ENCODE measurements at places on chromosomes 5 and 9. TPM values are rescaled to one million over a fixed set of nuclear protein-coding genes. Genes with fewer than 3 reads are reported as not detected.

DNA sequence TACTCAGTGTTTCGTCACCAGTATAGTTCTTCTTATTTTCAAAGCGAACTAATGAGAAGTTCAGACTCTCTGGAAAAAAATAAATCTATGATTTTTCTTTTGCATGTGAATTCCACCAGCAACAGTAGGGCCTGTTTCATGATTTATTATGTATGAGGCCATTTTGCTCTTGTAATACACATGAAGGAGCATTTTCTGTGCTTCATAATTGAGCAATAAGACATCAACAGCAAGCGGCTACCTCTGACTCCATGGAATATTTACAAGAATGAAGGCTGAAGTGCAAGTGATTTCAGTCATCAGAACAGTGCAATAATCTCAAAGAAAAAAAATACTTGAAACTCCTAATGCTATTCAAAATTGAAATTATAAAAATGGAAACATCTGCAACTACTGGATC is 282.9 kb upstream of the EDIL3 start:
- H3K36me3 ChIP-seq = no peaks in the 10 kb centered on the region
- no peak overlapping the region for H3K4me3 ChIP-seq
- no peak for DNase-seq

GRCh38 chr9:110050925-110051355 is 157.0 kb downstream of the C9orf152 start:
- peaks cover 18% of the 10 kb centered on the region for H3K4me1 ChIP-seq
- H3K27me3 ChIP-seq = no peaks in the 10 kb centered on the region
- H3K36me3 ChIP-seq = no peaks in the 10 kb centered on the region
- no peak overlapping the region for H3K27ac ChIP-seq

GRCh38 chr5:95448789-95449188 is 57.6 kb downstream of the FAM81B start:
- no peaks in the 10 kb centered on the region for H3K27me3 ChIP-seq
- no peaks in the 10 kb centered on the region for H3K36me3 ChIP-seq
- no peaks in the 10 kb centered on the region for H3K4me1 ChIP-seq

- H3K36me3 ChIP-seq = no peaks in the 10 kb centered on the region
- no peaks in the 10 kb centered on the region for H3K4me1 ChIP-seq
- no peak for DNase-seq
- no peaks in the 10 kb centered on the region for H3K27me3 ChIP-seq
- H3K27ac ChIP-seq = no peak overlapping the region
- H3K4me3 ChIP-seq = no peak overlapping the region
Measured at GRCh38 chr9:125608489-125609224, 98.4 kb downstream of the MAPKAP1 start.

The TSLP gene
- 2.0 TPM for total RNA-seq

DNA sequence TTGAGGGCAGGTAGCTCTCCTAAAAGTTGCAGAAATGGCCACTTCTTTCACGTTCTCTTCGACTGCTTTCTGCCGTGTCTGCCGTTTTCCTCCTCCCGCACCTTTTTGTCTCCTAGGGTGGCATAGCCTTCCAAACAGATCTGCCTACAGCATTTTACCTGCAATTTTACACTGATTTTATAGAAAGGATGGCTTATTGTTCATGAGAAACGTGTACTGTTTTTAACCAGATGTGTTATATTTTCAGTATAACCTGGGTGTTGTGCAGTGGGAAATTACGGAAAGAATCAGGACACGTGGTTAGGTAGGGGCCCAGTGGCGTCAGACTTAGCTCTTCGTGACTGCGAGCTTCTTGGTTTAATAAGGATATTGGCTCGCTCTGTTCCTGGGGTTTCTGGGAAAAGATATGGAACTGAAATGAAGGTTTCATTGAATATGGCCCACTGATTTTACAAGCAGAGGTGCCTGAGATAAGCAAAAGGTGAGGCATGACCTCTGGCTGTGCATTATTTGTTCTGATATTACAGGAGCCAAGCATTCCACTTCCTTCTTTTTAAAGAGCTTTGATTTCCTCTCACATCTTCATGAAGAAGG is 43.7 kb upstream of the PRSS3 start:
- no peak for DNase-seq
- H3K4me3 ChIP-seq = no peak overlapping the region
- peaks cover 13% of the 10 kb centered on the region for H3K4me1 ChIP-seq
- H3K27me3 ChIP-seq = no peaks in the 10 kb centered on the region

GRCh38 chr5:18720002-18720401 is 1085.7 kb downstream of the TAF11L14 start:
- H3K36me3 ChIP-seq = no peaks in the 10 kb centered on the region
- no peak for DNase-seq
- no peak overlapping the region for H3K27ac ChIP-seq

- no peaks in the 10 kb centered on the region for H3K36me3 ChIP-seq
- H3K4me3 ChIP-seq = no peak overlapping the region
- no peak for DNase-seq
- no peaks in the 10 kb centered on the region for H3K4me1 ChIP-seq
- no peak overlapping the region for H3K27ac ChIP-seq
Measured at GRCh38 chr5:148259288-148259687, 9.3 kb upstream of the SPINK13 start.

DNA sequence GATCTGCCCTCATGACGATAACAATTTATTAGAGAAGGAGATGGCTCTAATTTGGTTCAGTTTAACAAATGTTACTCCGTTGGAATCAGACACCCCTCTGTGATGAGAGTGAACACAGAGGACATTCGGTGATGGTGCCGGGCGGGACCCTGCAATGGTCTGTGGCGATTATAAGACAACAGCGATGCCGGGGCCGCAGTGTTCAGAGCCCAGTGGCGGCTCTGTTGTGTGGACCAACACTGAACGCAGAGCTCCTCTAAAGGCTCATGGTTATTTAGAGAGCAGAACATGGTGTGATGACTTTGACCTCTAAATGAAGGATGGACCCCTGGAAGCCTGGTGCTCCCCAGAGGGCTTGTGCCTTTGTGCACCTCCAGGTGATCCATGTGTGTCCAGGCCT is 21.2 kb downstream of the UBE2QL1 start:
- no peak for DNase-seq
- H3K27me3 ChIP-seq = no peaks in the 10 kb centered on the region
- no peak overlapping the region for H3K27ac ChIP-seq
- no peak overlapping the region for H3K4me3 ChIP-seq
- H3K36me3 ChIP-seq = no peaks in the 10 kb centered on the region
- no peaks in the 10 kb centered on the region for H3K4me1 ChIP-seq
